Activated CD4-positive, alpha-beta memory T cell treated with anti-CD3 and anti-CD28 coated beads for 36 hours (primary cell): ENCODE measurements at places on chromosomes 12 and 14. TPM values are rescaled to one million over a fixed set of nuclear protein-coding genes. Genes with fewer than 3 reads are reported as not detected.

Gene GDF11
- 7.7 TPM for total RNA-seq

Gene CLEC12A
- total RNA-seq = not detected

Gene TCL1B
- total RNA-seq = not detected

Gene SLC6A15
- total RNA-seq = 0.17 TPM

Gene SMOC1
- not detected for total RNA-seq

Gene ZNF891
- 1.2 TPM for total RNA-seq

Gene PZP
- not detected for total RNA-seq

Gene HSPB8
- total RNA-seq = not detected

Gene DNAI7
- total RNA-seq = not detected

Gene SLCO1B1
- total RNA-seq = not detected

Gene ST8SIA1
- total RNA-seq = 9.5 TPM

Gene MGAT4C
- not detected for total RNA-seq

Gene FGF6
- not detected for total RNA-seq

Gene APOF
- total RNA-seq = not detected

Gene CMA1
- not detected for total RNA-seq

Gene AKAP3
- total RNA-seq = 2.9 TPM

Gene IFI27
- 3.1 TPM for total RNA-seq

Gene PDE3A
- not detected for total RNA-seq

Gene TMEM30B
- total RNA-seq = 1.6 TPM

Gene TAS2R50
- total RNA-seq = not detected

Gene CHMP4A
- 79.0 TPM for total RNA-seq

Gene HOXC9
- total RNA-seq = not detected

Gene ATL1
- 0.38 TPM for total RNA-seq

Gene DIO2
- total RNA-seq = not detected

Gene IAPP
- not detected for total RNA-seq

Gene NPFF
- total RNA-seq = 0.58 TPM

Gene KRT3
- total RNA-seq = not detected

Gene IGF1
- total RNA-seq = not detected

Gene GRIN2B
- not detected for total RNA-seq

Gene KRT81
- total RNA-seq = not detected

Gene LBHD2
- total RNA-seq = not detected

Gene MYF5
- not detected for total RNA-seq

Gene GALNT6
- total RNA-seq = 13.1 TPM

Gene RDH5
- 7.0 TPM for total RNA-seq

Gene CCDC198
- not detected for total RNA-seq

Gene GPR135
- total RNA-seq = 0.74 TPM

Gene PTPN21
- 0.17 TPM for total RNA-seq

Gene OTX2
- not detected for total RNA-seq

Gene CLEC1A
- total RNA-seq = not detected
